Stimulated activated CD8-positive, alpha-beta memory T cell treated with anti-CD3 and anti-CD28 coated beads, Interleukin-2, amount 100 ng/mL, for 1 hour (primary cell): ENCODE measurements at places on chromosomes 6 and 20.

DNA sequence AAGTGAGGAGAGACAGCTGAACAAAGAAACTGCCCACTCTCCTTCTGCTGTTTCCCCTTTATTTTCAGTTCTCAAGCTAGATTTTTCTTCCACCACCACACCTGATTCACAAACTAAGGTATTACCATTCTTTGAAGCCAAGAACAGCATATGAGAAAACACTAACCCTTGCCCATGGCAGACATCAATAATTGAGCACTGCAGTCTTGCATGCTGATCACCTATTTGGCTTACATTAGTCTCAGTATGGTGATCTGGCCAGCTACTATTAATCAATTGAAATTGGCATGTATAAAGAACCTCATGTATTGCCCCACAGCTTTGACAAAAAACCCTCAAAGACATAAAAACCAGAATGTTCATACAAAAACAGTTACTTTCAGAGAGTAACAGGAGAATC is 166.3 kb downstream of the SAMD5 start:
- no peak for DNase-seq

GRCh38 chr6:152948150-152948768 is 34.6 kb downstream of the FBXO5 start:
- no peak for DNase-seq

- DNase-seq: no peak
Observed at GRCh38 chr6:90294008-90294511, 2.6 kb downstream of the BACH2 start.

DNA sequence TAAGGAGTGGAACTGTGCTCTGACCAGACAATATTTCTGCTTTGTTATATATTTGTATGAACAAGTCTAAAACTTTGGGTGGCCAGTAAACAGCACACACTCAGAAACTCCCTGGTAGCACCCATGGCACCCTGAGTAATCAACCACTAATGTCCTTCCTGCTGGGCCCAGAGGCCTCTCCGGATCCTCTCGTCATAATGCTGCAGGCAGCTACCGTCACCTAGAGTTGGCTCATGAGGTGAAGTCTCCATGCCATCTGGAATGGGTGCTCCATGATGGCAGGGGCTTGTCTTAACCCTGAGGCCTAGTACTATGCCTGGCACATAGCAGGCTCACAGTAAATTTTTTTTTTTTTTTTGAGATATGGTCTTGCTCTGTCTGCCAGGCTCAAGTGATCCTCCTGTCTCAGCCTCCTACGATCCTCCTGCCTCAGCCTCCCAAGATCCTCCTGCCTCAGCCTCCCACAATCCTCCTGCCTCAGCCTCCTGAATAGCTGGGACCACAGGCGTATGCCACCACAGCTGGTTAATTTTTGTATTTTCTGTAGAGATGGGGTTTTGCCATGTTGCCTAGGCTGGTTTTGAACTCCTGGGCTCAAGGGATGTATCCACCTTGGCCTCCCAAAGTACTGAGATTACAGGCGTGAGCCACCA is 3.0 kb upstream of the SDCBP2 start:
- DNase-seq: no peak

GRCh38 chr6:166499350-166500163 is 86.9 kb downstream of the RAMACL start:
- DNase-seq: no peak

DNA sequence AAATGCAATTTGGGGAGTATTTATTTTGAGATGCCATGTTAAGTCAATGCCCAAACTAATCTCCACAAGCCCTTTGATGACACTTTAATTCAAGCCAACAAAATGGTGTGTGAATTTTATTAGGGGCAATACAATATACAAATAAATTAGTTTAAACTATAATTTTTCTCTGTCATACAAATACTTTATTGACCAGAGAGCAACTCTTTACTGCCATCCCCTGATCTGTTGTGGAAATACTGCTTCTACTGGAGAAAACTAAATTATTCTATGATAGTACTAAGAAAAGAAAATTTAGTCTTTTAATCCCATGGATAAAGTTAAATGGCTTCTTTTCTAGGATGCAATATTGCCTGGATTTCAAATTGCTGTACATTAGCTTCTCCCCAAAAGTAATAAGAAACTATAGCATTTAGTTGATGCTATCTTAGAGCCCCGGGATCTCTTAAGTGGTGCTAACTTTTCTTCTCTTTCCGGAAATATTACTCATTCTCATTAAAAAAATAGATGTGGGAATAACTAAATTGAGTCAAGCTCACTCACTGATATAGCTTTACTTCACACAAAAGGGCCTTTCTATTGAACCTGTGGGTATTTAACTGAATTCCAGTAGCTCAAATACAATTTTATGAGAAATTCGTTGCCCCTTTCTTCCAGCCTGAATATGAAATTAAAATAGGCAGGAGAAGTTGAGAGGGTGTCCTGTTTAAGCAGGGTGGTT is 49.2 kb downstream of the SMPDL3A start:
- DNase-seq: no peak

DNA sequence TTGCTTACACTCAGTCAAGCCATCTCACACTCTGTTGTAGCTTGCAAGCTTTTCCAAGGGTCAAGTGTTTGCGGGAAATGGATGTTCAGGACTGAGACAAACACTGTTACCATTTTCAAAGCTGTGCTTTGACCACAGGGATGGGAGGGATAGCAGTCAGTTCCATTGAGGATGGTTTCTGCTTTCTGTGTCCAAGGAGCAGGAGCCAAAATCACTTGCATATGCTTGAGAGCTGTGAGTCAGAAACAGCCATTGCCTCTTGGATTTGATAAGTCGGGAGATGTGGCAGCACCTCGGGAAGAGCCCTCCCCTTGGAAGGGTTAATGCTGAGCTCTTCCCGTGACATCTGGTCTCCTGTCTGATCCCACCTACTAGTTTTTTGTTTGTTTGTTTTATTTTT is 85.2 kb downstream of the TCP11 start:
- no peak for DNase-seq

DNA sequence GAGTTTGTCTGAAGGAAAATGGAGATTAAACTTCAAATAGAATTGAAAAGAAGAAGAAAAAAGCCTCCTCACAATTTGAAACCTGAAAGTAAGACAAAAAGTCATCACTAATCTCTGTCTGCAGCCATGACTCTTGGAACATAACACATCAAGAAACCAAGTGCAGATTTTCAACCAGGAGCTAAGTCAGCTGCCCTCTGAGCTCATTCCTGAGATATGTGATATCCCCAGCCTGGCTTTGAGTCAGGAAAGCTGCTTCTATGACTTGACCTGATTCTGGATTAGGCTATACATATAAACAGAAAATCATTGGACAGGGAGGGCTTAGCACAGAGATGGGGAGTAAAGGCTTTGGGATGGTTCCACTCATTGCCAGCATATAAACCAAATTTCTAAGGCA is 891.4 kb downstream of the TFAP2A start:
- DNase-seq: no peak

DNA sequence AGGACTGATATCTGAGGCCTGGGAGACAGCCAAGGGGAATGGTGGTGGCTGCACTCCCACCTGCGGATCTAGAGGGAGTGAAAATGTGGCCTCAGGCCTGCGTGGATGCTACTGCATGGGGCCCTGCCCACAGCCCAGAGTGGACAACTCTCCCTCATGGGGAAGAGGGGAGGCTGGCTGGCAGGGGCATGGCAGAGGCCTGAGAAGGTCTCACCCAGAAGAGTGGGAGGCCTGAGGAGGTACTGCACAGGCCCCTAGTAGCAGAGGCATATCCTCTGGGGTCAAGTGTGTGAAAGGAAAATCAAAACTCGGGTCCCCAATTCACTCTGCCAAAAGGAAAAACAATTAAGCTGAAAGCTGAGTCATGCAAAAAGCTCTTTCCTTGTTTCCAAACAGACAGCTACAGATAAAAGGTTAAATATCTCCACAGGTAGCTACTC is 158.2 kb downstream of the AKAP7 start:
- no peak for DNase-seq

DNA sequence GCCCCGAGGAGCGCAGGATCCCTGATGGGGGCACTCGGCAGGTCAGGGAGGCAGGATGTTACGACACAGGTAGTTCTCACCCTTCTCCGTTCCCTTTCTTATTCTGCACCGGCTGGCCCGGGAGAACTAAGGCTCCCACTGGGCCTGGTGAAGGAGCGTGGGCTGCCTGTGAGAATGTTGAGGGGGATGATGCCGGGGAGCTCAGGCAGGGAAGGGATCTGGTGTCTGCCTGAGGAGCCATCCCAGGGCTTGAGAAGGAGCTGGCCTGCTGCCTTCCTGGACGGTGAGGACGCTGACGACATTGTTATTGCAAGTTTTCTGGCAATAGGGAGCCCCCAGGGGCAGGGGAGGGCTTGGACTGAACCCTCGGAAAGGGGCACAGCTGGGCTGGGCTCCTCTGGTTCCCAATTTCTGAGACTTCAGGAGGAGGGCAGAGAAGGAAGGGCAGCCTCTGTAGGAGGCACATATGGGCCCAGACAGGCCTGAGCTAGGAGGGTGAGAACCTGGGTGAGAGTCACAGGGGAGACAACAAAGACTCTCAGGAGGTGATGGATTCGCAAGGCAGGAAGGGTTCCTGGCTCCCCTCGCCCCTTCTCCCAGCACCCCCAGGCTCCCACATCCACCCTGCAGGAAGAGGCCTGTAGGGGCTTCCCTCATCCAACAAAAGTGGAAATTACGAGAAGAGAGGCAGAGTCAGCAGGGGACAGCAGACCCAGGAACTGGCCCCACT is 32.8 kb downstream of the CYP21A2 start:
- DNase-seq: no peak

- DNase-seq: no peak
Observed at GRCh38 chr6:57130661-57131177, 40.7 kb downstream of the ZNF451 start.

GRCh38 chr6:20286968-20287565 is 74.8 kb upstream of the MBOAT1 start:
- DNase-seq: no peak
